ENCODE measurements at places on chromosomes 3 and 15. TPM values are rescaled to one million over a fixed set of nuclear protein-coding genes. Genes with fewer than 3 reads are reported as not detected.
A peak's percentile ranks its signal among the peaks of the same experiment; 100 is the strongest.

GRCh38 chr15:70235347-70235746, 137.6 kb upstream of the TLE3 start:
- DNase-seq = peak; percentile 6

The FSD2 gene
- not detected for total RNA-seq

GRCh38 chr15:84598250-84598649, 2.6 kb upstream of the ZSCAN2 start:
- DNase-seq = no peak

DNA sequence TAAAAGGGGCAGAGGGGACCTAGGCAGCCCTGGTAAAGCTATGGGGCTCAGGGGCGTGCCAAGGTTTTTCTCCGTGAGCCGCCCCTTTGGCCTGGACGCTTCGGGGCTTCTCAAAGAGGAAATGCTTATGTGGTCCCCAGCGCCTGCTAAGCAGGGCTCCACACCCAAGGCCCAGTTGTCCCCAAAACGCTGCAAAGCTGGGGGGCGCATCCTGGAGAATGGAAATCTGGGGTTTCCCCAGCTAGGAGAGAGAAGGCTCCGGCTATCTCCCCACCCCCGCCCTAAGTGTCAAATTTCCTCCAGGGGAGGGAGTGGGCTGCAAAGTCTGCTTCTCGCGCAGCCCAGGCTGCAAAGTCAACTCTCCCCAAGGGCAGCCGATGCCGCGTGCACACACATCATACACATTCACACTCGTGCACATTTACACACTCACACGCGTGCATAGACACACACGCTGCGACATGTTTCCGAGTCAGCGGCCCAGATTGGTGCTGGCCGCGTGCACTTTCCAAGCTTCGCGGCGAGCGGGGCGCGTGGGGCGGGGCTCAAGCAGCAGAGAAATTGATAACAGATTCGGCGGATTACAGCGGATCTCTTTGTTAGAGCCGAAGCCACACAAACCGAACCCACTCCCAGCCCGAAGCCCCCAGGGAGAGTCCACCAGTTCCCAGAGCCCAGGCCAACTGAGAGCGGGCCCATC, 4.5 kb downstream of the WNT5A start:
- no peak for DNase-seq

DNA sequence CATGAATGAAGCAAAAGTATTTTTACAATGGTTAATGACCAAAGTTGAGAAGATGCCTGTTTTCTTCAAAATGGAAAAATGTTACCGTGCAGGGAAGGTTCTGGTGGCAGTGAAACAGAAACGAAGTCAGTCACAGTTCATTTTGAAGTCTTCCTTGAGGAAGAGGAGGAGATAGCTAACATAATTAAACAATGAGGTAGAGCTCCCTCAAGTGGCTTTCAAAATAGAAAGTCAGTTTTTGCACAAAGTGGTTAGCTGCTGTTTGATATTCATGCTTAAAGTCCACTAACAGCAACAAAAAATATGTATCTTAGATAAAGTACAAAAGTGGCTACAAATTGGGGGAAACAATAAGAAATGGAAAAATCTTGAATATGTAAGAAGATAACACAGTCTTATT, 87.3 kb downstream of the TFG start:
- no peak for DNase-seq

- DNase-seq = no peak
Observed at GRCh38 chr15:91916051-91916450, 62.5 kb downstream of the SLCO3A1 start.

GRCh38 chr3:158769952-158770740, 31.7 kb upstream of the MFSD1 start:
- DNase-seq = no peak

DNA sequence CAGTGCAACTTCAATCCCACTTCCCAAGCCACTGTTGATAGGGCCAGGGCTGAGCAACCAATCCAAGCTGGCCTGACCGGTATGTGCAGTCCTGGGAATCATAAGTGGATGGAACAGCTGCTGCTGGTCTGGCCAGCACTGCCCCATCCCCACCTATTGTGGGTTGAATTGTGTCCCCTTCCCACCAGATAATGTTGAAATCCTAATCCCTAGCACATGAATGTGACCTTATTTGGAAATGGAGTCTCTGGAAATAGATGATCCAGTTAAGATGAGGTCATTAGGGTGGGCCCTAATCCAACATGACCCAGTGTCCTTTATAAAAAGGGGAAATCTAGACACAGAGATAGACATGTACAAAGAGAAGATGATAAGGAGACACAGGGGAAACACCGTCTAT, 13.7 kb upstream of the PDIA5 start:
- DNase-seq = no peak

- DNase-seq = no peak
Observed at GRCh38 chr15:72912121-72912520, 128.6 kb upstream of the ADPGK start.

The CCR3 gene
- not detected for total RNA-seq
